ENCODE measurements at places on chromosomes 4 and X.

DNA sequence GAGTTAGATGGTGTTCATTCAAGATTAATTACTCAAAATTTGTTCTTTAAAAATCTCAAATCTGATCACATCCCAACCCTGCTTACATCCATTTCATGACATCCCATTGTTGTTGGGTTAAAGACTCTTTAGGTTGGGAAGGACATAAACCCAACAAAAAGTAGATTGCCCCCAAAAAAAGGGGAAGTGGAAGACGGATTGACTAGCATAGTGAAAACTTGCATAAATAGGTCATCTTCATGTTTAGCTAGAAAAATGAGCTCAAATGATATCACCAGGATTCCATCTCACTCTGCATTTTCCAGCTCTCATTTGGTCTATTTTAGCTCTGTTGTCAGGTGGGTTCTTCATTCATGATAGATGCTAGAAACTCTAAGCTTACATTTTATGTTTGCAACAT is 18.5 kb upstream of the TET2 start:
- no peak for DNase-seq

DNA sequence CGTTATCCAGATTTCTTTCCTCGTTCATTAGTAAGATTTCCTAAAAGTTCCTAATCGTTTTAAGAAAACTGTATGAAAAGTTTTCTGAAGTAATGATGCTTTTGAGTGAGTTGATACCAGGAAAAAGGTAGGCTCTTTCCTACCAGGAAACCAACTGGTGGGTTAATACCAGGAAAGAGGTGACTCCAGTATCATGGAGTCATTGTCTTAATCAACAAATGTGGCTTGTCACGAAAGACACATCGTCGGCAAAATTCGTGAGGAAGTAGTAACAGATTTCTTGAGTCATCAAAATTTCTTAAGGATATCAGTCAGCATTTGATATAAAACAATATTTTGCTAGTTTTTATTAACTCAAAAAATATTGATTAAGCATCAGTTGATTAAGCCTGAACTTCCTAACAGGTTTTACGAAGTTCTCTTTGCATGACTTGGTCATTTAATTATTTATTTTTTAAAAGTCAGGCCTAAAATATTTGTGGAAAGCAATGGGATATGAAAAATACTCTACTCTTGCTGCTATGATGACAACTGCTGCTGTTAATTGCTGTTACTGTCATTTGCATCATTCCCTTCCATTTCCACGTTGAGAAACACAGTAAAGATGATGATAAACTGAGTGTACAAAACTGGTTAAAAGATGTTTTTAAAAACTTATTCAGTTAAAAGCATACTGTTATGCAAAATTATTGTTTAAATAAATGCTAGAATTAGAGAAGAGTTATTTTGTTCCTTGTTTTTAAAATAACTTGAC is 3.2 kb upstream of the PPBP start:
- no peak for DNase-seq

- DNase-seq, result no peak
Observed at GRCh38 chr4:74440356-74440755, 4.6 kb upstream of the AREG start.

- DNase-seq, result no peak
Observed at GRCh38 chr4:13920901-13921300, 293.4 kb upstream of the BOD1L1 start.

Data from left renal pelvis (tissue), 4 donors.